Muscle of arm (tissue), 14 donors: ENCODE measurements at places on chromosomes 12 and 14.

DNA sequence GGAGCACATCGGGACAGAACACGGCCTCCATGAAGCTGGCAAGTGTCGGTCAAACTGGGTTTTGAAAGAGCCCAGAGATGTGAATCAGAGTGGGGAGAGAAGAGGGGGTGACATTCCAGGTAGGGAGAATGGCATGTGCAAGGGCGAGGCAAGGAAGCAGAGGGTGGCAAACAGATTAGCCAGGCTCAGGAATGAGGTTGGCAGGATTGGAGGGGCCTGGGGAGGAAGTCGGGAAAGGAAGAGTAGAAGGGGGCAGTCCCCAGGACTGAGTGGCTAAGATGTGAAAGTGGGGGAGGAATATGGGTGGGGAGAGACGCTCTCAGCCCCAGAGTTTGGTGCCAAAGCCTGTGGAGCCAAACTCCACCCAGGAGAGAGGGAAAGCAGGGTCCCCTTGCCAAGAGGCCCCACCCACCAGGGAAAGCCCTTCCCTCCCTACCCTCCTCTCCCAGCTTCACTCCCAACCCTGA lies 5.5 kb upstream of the HDAC7 start:
- DNase-seq: no peak

DNA sequence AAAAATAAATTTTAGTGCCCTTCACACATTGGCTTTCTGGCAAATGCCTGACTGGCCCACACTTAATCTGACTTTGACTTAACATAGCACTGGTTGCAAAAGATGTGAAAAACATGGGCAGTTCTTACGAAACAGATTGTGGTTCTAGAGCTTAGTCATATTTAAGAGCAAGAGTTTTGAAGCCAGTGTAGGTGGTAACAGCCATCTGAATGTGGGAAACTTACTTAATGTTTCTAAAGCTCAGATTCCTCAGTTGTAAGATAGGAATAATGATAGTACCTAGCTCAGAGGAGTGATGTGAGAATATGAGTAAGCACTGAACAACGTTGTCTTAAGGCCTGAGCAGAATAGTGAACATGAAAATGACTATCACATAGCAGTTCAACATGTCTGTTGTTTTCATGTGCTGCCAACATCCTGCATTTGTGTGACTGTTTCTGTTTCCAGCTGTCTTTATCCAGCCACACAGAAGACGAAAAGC lies 262.7 kb downstream of the SYT1 start:
- no peak for DNase-seq

DNA sequence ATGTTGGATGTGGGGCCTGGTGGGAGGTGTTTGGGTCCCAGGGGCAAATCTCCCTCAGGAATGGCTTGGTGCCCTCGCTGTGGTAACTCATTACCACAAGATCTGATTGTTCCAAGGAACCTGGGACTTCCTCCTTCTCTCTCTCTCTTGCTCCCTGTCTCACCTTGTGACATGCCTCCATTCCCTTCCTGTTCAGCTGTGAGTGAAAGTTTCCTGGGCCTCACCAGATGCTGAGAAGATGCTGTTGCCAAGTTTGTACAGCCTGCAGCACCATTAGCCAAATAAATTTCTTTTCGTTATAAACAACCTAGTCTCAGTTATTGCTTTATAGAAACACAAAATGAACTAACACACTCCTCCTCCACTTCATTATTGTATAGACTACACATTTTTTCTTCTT lies 759.8 kb upstream of the MDGA2 start:
- DNase-seq: peak; percentile 19

GRCh38 chr14:80003138-80003537 lies 208.2 kb downstream of the DIO2 start:
- DNase-seq: no peak

GRCh38 chr14:85024931-85025330 lies 505.0 kb upstream of the FLRT2 start:
- DNase-seq: no peak

DNA sequence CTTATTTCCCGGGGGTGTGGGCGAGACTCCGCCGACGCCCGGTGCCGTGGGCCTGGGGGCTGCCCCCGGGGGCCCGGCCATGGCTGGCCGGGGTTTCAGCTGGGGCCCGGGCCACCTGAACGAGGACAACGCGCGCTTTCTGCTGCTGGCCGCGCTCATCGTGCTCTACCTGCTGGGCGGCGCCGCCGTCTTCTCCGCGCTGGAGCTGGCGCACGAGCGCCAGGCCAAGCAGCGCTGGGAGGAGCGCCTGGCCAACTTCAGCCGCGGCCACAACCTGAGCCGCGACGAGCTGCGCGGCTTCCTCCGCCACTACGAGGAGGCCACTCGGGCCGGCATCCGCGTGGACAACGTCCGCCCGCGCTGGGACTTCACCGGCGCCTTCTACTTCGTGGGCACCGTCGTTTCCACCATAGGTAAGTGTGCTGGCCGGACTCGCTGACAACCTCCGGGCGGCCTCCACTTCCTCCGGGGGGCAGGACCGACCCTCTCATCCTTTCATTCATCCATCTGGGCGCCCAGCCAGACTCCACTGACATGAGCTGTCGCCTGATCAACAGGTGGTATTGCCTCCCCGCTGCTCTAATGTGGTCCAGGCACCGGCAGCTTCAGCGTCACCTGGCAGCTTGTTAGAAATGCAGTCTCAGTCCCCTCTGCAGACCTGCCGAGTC lies 467 bp downstream of the KCNK13 start:
- DNase-seq: no peak

GRCh38 chr14:76499399-76499798 lies 123.5 kb downstream of the ESRRB start:
- DNase-seq: no peak

DNA sequence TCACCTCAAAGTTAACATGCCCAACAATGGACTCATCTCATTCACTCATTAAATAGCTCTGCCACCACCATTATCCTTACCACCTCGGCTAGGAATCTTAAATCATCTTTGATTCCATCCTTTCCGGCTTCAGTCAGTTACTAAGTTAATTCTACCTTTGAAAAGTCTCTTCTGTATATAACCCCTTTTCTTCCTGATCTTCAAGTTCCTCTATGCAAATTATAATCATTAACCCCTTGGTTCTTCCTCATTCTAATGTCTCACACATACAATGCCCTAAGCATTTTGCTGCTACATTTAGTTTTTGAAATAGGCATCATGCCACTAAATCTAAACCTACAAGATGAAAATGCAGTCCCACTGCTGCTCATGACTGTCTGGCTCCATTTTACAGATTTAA lies 51.6 kb downstream of the ATP2B1 start:
- DNase-seq: no peak

DNA sequence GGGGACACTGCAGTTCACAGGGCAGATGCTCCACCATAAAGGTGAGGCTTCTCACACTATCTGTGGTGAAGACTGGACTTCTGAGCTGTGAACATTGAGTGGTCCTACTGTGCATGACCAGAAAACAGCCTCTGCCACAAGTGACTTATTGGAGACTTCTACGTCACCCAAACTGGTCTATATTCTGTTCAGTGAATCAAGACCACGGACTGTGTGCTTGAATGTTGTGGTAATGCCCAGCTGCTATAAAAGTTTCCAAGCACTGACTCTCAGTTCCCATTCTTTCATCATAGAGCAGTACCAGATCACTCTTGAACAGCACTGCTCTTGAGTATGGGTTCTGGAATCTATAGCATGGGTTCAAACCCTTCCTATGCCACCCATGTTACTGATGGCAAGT lies 4.8 kb upstream of the PLEK2 start:
- no peak for DNase-seq

GRCh38 chr12:116650585-116651087 lies 87.2 kb downstream of the SPRING1 start:
- no peak for DNase-seq

- DNase-seq: no peak
Observed at GRCh38 chr12:66061557-66062289, 68.8 kb downstream of the LLPH start.

DNA sequence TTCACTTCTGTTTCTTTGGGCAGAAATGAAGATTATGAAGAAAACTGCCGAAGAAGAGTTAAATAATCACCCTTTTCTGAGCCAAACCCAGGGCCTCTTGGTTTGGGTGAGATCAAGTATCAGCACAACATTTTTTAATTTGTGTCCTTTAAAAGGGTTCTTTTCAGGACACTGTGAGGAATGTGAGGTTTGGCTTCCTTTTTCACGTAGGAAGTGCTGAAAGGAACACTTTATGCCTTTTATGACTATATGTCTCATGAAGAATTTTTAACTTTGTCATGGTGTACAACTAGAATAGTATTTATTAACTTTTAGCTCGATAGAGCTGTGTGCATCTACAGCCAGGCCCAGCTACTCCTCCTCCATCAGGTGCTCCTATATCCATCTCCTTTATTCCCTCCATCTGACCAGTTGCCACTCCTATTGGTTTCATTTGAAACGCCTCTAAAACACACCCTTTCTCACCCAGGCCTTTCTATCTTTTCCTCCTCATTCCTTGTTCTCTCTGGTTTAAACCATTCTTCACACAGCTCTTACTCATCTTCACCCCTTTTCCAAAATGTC lies 103.6 kb upstream of the LRIG3 start:
- no peak for DNase-seq

GRCh38 chr14:71698027-71698426 lies 234.2 kb upstream of the RGS6 start:
- DNase-seq: no peak

DNA sequence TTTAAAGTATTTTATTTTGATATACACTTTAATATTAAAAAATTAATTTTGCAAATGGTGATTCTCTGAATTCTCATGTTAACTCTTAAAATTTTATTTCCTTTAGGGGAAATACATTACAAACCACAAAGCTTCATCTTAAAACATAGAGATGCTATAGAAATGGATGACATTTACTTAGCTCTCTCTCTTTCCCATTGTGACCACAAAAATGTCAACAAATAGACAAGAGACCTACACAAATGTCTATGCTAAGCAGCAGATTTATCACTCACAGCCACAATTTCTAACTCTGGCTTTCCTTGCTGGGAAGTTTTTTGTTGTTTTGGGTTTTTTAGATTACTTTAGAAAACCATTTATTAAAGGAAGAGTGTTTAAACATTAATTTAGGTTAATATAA lies 19.9 kb upstream of the PHC1 start:
- DNase-seq: no peak

DNA sequence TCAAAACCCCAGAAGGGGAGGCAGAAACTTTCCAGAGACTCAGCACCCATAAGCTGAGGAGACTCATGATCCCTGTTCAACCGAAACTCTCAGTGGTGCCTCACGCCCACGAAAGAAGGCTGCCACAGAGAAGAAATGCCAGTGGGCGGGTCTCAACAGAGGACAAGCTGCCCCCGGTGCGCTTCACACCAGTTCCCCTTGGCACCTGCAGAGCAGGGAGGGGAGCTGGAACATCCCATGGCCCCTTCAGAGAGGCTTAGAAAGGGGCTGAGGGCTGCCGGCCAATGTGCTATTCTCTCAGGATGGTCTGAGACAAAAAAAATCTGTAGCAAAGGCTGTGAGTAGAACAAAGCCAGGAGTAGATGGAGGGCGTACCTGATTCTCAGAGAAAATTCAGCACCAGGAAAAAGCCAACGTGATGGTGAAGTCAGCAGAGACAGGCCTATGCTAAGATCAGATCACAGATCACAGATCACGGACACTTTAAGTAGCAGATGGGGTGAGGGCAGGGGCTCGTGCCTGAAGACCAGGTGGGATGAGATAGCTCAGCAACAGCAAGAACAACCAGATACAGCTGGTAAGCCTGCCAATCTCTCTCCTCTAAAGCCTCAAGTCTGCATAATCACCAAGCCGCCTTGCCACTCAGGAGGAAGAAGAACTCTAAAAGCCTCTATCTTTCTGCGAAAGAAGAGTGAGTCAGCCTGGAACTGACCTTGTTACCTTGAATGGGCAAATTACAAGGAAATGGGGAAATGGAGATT lies 206.4 kb upstream of the GRIP1 start:
- no peak for DNase-seq

- DNase-seq: no peak
Observed at GRCh38 chr14:100389497-100390104, 66.5 kb downstream of the SLC25A47 start.

DNA sequence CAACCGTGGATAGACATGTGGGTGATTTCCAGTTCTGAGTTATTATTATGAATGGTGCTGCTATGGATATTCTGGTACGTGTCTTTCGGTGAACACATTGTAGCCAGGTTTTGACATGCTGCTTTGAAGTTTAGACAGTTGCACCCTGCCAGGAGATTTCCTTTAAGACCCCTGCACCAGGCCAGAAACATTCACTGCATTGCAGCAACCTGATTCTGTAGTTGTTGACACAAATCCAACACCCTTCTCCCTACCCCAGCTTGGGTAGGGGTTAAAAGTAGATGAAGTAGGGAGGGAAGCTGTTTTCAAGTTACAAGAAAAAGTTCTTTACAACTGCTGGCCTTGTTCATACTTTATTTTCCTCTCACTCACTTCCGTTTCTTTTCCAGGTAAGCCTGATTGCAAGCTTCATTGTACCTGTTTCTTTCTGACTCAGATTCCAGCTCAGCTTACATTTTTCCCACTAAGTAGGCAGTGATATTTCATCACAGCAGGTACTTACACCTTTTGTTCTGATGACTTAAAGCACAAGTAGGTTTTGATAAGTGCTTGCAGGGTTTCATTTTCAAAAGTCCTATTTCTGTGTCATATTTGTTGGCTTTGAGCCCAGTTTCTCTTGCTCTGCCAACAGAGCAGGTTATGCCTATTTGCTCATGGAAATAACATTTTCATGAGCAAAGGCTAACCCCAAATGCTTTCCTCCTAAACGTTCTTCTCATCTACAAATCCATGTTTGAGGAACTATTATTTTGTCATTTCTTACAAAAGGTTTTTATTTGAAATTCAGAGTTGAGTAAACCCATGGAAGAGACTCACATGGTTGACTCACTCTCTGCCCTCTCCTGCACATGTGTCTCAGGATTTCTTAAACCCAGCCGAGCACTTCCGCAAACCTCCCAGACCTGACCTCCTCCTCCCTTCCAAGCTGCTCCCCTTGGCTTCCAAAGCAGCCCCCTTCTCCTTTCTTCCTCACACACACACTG lies 12.1 kb upstream of the LTA4H start:
- no peak for DNase-seq

DNA sequence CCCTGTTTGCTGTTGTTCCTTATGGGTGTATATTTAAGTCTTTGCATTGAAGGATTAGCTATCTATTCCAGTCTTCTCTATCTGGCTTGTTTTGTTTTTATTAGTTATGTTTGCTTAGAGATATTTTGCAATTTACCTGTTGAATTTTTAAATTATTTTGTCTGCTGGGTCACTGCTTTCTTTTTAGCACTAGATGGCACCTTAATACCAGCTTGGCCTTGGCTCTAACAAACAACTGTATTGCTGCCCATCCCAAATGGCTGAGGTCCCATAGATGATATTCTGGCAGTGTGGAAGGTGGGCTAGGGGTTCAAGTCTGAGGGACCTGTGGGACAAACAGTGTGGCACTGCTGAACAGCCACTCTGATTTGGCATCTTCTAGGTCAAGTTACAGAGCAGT lies 144.0 kb upstream of the FBXO33 start:
- DNase-seq: no peak

DNA sequence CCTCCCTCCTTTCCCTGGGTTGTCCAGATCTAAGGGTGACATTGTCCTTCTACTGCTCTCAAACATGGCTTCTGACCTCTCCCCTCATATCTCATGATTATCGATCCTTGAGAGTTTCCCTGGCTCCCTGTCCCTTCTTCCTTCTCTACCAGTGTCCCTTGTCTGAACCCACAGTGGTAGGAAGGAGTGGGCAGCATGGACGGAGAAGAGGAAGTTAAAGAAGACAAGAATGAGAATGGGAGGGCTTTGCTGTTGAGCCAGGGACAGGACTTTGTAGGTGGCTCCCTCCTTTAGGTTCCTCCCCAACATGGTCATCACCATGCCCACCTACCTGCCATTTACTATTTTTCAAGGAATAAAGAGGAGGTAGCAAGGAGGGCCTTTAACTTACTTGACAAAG lies 166.7 kb downstream of the TMEM117 start:
- DNase-seq: no peak
